Stimulated activated CD4-positive, alpha-beta T cell treated with anti-CD3 and anti-CD28 coated beads, Interleukin-12 subunit alpha, Interleukin-12 subunit beta, amount 100 ng/mL, for 24 hours (primary cell): ENCODE measurements at places on chromosomes 13 and 19.

DNA sequence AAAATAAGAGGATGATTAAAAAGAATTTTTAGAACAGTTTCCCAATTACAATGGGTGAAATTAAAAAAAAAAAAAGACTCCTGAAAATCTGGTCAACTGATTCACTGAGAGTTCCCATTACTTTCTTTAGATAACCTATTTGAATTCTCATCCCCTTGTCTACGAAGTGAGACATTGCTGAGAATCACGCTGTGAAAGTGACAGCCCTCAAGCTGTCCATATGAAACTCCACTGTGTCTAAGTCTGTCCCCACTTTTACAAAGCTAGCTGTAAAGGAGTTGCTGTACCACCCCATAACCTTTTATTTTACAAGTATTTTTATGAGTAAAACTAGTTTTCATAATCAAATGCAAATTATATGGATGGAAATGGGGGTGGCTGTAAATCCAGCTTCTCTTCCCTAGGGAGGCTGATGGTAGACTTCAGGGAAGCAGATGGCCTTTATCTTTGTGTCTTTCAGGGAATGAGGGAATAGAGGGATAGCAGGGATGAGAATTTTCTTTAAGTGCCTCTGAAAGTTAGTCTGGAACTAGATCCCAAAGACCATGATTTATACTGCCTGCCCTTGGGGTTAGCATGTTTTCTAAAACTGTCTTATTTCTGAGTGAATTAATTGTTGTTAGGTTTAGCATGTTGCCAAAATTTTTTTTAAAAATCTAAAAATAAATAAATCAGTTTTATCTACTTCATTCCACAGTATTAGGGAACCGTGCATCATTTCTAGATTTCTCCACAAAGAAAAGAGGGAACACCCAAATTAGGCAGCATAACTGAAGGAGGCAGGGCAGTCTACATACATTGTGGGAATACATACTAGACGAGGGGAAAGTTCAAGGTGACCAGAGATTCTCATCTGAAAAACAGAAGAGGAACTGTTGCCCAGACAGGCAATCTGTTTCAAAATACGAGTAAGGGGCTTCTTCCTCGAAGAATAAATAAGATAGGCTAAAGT, 1219.1 kb downstream of the UQCRFS1 start:
- no peak for DNase-seq

GRCh38 chr19:42121656-42122069, 10.6 kb downstream of the POU2F2 start:
- DNase-seq: peak; percentile 85

DNA sequence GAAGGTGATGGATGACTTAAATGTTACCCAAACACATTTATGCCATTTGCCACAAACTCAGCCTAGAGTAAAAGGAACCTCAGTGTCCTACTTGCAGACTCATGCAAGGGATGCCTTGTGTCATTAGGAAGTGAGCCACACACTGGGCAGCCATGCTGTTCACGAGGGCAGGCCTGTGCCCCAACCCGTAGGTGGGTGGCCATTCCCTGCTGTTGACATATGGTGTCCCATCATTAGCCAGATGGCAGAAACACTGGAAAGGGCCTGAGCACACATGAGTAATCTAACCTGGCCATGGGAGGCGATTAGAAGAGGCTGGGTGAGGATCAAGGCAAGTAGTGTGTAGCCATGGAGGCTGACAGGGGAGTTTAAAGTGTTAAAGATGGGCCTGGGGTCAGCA, 9.7 kb upstream of the LRCH1 start:
- no peak for DNase-seq

GRCh38 chr19:5695649-5696195, 5.6 kb downstream of the RPL36 start:
- DNase-seq: no peak

DNA sequence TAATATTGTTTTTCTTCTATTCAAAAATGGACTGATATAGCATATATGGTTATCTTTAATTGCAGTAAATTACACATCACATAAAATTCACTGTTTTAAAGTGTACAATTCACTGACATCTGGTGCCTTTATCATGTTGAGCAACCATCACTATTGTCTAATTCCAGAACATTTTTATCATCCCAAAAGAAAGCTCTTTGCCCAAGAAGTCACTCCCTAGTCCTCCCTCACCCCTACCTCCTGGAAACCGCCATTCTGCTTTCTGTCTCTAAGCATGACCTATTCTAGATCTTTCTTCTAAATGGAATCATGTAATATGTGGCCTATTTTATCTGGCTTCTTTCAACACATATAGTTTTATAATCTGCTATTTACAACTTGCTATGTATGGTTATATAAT, 525.6 kb downstream of the DCT start:
- no peak for DNase-seq

DNA sequence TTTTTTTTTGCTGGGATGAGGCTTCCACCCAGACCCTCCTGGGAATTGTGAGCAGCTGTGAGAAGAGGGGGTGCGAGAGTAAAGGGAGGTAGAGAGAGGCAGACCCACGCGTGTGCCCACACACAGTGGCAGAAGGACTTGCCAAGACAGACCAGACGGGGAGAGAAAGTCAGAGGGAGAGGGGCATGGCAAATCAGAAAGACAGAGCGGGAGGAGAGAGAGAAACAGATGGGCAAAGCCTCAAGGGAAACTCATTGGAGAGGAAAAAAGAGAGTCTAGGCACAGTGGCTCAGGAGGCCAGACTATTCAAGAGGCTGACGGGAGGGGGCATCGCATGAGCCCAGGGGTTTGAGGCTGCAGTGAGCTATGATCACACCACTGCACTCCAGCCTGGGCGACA, 17.0 kb downstream of the CATSPERG start:
- DNase-seq: no peak

GRCh38 chr19:4327252-4327876, 11.3 kb downstream of the STAP2 start:
- peak; percentile 81 for DNase-seq

- DNase-seq: no peak
These were observed 37.6 kb downstream of the POLR1D start for GRCh38 chr13:27659145-27659865.

GRCh38 chr13:22629374-22629773, 551.4 kb upstream of the SGCG start:
- DNase-seq: no peak
